GM04503 (cell line): ENCODE measurements at places on chromosomes 3 and 15.
A peak's percentile ranks its signal among the peaks of the same experiment; 100 is the strongest.

- no peak for DNase-seq
Observed at GRCh38 chr3:184619369-184619768, 57.8 kb downstream of the EPHB3 start.

- no peak for DNase-seq
Observed at GRCh38 chr3:140942221-140943104, 827 bp downstream of the SLC25A36 start.

GRCh38 chr15:67181221-67181639 lies 73.2 kb downstream of the AAGAB start:
- DNase-seq: no peak

- no peak for DNase-seq
Observed at GRCh38 chr15:87881026-87881425, 375.5 kb downstream of the NTRK3 start.

GRCh38 chr3:52123106-52123725 lies 31.0 kb downstream of the POC1A start:
- DNase-seq: no peak

DNA sequence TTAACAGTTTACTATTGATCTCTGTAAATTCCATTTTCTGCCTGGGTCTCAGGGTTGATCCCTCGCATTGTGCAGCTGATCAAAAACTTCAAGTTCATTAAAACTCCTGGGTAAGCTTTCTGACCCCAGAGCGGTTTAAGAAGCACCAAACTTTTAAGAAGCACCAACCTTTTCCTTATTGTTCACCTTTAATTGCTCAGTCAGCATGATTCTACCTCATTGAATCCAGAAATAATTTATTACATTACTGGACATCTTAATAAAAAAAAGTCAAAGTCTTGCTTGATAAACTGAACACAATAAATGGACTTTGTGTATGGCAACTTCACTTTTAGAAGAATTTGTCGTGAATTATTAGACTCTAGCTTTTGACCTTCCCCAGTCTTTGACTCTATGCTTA lies 46.9 kb downstream of the HDGFL3 start:
- DNase-seq: no peak

- DNase-seq: peak; percentile 87
Observed at GRCh38 chr15:25849157-25849921, 13.8 kb downstream of the ATP10A start.

- no peak for DNase-seq
Observed at GRCh38 chr3:62669161-62669560, 206.1 kb downstream of the CADPS start.

DNA sequence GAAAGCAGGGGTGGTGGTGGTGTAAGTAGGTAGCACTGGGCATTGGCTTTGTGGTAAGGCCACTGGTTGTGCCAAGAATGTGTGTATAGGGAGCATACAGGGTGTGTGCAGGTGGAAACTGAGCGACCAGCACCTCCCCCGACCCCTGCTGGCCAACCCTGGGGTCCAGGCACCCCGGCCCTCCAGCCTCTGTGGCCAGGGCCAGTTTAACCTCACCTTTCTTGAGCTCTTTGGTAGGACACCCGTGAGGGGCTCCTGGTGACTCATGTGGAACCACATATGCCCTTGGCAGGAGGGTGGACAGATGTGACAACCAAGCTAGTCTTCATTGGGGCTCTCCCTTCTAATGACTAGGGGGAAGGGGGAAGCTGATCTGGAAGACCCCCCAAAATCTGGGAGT lies 19.5 kb downstream of the SHF start:
- DNase-seq: no peak

GRCh38 chr15:61195116-61196002 lies 33.7 kb downstream of the RORA start:
- DNase-seq: no peak

- no peak for DNase-seq
Observed at GRCh38 chr3:93981649-93982048, 1.7 kb downstream of the ARL13B start.

DNA sequence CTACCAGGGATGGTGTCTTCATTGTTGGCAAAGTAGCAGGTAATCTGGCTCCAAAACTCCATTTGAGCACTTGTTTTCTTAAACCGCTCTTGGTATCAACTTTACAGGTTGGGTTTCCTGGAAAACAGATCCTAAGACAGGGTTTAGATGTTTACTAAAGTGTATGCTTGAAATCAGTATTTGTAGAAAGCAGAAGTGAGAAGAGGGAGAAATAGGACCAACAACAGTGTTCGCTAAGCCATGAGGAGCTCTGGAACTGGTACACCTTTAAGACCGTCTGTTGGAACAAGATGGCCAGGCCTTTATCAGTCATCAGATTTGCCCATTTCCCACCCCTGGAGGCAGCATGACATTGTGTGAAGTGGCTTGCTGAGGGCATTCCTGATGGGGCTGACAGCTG lies 171.0 kb upstream of the COL8A1 start:
- DNase-seq: no peak

DNA sequence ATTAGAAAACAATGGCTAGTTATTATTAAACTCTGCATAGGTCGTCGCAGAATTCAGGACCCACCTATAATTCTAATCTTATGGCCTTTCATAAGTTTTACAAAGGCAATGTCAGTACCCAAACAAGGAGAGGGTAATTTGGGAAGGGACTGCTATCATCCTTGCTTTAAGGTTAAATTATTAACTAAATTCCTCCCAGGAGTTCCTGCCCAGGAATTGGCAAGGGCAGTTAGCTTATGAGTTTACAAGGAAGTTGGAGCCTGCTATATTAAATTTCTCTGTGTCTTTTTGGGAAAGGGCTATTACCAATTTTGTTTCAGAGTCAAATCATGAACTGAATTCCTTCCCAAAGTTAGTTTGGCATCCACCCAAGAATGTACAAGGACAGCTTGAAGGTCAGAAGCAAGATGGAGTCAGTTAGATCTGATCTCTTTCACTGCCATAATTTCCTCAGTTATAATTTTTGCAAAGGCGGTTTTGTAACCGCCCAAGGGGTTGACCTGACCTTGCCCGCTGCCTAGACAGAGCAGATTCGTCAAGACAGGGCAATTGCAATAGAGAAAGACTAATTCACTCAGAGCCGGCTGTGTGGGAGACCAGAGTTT lies 45.3 kb upstream of the LHFPL4 start:
- DNase-seq: no peak

- peak; percentile 31 for DNase-seq
Observed at GRCh38 chr3:110430146-110430545, 641.5 kb upstream of the NECTIN3 start.

DNA sequence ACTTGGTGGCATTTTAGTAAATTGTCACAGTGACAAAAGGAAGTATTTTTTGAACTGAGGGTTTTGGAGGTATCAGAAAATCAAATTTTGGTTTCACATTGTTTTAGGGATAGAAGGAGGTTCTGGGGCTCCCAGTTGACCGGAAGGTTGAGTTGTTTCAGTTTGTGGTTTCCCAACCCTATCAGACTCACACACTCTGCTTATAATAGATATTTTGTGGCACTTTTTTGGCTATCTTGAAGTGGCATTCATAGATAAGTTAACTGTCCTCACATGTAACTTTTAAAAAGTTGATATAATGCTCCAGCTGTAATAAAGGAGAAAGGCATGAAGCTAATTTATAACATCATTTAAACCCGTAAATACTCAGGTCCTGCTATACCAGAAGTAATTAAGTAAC lies 12.8 kb downstream of the ARMC8 start:
- DNase-seq: no peak
